ENCODE measurements at places on chromosomes 2 and 18.

DNA sequence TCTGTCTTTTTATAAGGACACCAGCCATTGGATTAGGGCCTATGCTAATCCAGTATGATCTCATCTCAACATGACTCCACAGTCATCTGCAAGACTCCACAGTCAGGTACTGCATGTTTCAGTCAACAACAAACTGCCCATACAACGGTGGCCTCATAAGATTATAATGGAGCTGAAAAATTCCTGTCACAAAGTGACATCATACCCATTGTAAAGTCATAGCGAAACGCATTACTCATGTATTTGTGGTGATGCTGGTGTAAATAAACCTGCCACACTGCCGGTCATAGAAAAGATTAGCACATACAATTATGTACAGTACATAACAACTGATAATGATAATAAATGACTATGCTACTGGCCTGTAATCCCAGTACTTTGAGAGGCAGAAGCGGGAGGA, 102.2 kb downstream of the TEX51 start:
- no peak for DNase-seq

DNA sequence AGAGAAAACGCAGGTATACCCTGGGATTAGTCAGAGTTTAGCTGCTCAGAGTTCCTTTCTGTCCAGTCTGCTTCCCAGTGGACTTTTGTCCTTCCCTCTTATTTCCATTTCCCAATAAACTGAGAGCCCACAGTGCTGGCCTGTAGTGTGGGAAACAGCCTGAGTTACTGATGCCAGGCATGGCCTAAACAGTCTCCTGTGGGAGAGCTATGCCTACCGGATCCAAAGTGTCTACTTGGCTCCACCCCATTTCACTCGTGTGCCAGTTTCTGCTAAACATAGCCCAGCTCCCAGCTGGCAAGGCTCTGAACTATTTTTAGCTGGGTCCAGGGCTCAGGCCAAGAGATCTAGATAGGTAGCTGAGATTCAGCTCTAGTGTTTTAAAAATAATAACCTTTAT, 15.6 kb upstream of the PPP1CB start:
- no peak for DNase-seq

DNA sequence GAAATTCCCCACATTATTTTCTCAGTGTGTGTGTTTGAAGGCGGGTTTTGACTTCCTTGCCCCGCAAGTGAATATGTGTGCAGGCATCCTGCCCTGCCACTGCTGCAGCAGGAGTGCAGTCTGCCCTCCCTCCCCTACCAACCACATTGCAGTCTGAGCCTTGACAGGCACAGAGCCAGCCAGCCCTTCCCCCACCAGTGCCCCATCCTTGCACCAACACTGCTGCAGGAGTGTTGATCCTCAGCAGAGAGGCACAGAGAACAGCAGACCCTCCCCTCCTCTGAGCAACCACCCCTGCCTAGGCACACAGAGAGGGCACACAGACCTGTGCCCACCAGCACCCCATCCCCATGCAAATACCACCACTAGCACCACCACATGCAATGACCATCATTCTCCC, 683.0 kb upstream of the PKDCC start:
- DNase-seq: no peak

- no peak for DNase-seq
Observed at GRCh38 chr2:106054880-106055655, 139.0 kb downstream of the UXS1 start.

DNA sequence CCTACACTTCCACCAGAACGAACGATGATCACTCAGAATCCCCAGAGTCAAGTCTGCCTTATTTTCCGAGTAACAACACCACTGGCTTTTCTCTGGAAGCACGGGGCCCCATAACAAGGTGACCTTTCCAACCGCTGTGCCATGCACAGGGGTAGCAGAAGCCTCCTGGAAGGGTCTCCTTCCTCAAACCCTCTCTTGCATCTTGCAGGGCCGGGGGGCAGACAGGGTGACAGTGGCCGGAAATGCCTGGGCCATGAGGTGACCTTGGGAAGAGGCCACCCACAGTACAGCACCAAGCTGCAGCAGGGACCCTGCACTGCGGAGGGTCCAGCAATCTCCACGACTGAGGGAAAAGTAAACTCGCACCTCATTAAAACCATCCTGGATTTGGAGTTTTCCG, 108.5 kb downstream of the PXDN start:
- DNase-seq: no peak

DNA sequence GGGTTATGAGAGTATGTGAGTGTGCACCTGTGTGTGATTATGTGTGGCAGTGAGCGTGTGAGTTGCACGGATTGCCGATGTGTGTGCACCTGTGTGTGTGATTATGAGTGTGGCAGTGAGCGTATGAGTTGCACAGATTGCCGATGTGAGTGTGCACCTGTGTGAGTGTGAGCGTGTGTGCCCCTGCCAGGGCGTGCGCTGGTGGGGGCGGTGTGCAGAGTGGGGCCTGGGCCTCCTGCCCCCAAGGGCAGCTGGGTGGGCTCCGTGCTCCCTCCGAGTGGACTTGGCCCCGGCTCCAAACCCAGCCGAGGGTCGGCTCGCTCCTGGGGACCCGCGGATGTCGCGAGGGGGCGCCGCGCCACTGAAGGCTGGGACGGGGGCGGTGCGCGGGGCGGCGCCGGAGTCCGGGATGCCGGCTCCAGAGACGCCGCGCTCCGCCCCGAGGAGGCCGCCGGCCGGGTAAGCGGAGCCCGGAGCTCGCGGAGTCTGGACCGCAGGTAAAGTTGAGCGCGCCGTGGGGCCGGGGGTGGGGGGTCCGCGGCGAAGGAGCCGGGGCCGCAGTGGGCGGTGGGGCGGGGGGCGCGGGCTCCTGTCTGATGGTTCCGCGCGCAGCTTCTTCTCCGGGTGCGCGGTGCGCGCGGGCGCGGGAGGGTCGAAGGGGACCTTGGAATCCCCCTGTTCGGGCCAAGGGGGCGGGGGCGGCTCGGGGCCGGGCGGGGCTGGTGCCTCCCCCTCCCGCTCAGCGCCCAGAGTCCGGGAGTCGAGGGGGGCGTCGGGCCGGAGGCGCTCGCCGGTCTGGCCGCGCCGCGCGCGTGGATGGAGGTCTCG, at the start of gene KCNG2:
KCNG2 (plus strand) TSS at position 421 of the 828 bp plus-strand sequence. CDS start 65,730 bp downstream, outside the sequence.
- no peak for DNase-seq

- no peak for DNase-seq
Observed at GRCh38 chr2:212264187-212264586, 274.4 kb downstream of the ERBB4 start.

All from AG09309 (cell line).